ENCODE measurements at places on chromosomes 12 and 14.

GRCh38 chr12:31655792-31656191 lies 3.7 kb upstream of the ETFBKMT start:
- no peak for DNase-seq

- no peak for DNase-seq
These were observed 446.5 kb downstream of the ADAMTS20 start for GRCh38 chr12:43105426-43105981.

- DNase-seq = no peak
These were observed 101.5 kb downstream of the SMOC1 start for GRCh38 chr14:69980457-69981425.

- DNase-seq = no peak
These were observed 4.0 kb upstream of the INF2 start for GRCh38 chr14:104685216-104685997.

- no peak for DNase-seq
These were observed 16.4 kb upstream of the RAB35 start for GRCh38 chr12:120132863-120133385.

DNA sequence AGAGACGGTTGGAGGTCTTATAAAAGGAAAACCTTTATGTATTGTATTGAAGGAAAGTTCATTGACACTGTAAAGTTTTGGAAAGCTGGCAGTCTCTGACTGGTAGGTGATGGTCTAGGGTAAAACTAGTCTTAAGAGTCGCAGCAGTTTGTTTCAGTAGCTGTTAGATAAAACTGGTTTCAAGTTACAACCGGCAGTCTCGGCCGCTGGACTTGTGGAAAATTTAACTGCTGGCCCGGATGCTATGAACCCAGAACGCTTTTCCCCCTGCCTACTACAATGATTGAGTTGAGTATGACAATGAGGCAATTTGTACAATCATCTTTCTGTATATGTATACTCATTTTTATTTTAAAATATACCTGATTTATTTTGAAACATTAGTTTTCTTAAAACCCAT lies 1426.9 kb downstream of the AACS start:
- DNase-seq = no peak

Data from CD8-positive, alpha-beta T cell (primary cell).